ENCODE measurements at places on chromosomes 6 and 20.

- no peak for DNase-seq
Measured at GRCh38 chr6:154732538-154733182, 556 bp upstream of the SCAF8 start.

DNA sequence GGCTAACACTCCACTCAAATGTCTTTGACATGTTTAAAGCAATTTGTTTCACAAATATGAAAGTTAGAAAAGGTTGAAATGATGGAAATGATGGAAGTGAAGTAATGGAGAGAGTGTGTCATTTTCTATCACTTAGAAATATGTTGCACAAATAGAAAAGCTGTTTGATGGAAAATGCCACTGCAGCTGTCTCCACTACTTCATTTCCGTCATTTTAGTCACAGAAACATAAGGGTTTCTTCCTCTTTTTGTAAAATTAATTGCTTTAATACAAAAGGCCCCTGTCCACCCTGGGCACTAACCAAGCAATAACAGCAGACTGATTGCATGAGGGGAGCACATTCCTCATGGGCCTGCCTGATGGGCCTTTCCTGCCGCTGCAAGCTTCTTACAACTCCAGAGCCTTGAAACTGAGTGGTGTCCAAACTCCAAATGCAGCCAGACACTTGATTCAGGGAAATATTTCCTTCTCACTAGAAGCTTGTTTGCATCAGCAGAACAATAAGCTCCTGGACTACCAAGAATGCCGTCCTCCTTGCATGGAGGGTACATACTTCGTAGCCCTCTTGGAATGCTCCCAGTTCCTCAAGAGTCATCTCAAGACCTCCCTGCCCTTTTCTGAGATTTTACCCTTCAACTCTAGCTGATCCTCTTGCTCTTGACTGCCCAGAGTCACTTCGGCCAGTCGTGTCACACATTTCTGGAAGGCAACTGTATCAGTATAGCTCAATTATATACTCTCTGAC is 36.1 kb downstream of the F13A1 start:
- no peak for DNase-seq

GRCh38 chr20:57383447-57384347 is 7.5 kb upstream of the RBM38 start:
- no peak for DNase-seq

DNA sequence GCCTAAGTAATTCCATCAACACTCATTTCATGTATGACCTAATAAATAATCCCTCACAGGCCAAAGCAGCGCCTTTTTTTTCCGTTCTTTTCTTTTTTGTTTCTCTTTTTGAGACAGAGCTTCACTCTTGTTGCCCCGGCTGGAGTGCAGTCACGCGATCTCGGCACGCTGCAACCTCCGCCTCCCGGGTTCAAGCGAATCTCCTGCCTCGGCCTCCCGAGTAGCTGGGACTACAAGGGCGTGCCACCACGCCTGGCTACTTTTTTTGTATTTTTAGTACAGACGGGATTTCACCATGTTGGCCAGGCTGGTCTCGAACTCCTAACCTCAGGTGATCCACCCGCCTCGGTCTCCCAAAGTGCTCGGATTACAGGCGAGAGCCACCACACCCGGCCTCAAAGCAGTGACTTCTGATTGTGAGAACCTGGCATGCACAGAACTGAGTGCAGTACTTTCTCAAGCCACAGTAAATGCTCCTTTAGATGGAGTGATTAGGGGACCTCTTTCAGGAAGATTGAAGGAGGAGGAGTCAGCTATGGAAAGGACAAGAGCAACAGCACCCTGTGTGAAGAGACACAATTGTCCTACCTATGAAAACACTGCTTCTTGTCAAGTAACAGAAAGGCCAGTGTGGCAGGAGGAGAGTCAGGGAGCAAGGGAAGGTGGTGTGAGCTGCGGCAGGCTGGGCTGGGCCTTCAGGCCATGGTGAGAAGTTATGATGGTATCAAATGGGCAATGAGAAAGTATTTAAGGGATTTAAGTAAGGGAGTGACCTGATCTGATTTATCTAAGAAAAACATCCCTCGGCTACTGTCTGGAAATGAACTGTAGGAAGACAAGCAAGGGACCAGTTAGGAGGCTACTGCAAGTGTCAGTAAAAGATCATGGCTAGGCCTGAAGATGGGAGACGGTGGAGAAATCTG is 1.7 kb upstream of the SCAF8 start:
- no peak for DNase-seq

- DNase-seq = no peak
Measured at GRCh38 chr20:44901974-44902373, 7.9 kb upstream of the PABPC1L start.

GRCh38 chr6:80489911-80490635 is 383.6 kb downstream of the BCKDHB start:
- no peak for DNase-seq

DNA sequence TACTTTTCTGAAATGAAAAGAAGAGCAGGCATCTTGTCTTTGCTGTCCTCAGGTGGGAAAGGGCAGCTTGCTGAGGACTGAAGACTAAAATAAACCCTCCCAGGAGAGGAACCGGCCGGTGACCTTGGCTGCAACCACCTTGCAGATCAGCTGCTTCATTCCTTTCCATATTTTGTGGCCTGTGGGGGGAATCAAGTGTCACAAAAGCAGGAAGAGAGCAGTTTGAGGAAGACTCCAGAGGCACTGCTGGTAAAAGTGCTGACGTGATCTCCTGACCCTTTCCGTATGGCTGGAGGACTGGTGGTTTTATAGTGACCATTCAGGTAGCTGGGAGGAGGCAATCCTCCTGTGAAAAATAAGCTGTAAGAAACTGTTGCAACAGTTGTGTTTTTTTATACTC is 157.0 kb downstream of the PLCB4 start:
- peak; percentile 34 for DNase-seq

DNA sequence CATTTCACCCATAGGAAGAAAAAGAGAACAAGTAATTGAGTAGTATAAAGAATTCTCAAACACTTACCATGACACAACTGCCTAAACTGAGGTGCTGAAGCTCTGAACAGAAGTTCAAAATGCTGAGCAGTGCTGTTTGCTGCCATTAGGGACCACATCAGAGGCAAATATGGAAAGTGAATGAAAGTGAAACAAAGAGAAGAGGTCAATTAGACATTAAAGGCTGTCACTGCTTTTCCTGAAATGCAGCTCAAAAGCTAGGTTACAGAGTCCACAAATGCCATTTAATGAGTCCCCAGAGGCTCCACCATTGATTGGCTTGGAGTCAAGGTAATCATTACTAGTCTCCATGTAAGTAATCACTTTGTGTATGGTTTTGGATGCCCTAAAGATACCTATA is 46.1 kb downstream of the POU3F2 start:
- DNase-seq = no peak

Measured in cerebellum (tissue), 4 donors.